ENCODE measurements at places on chromosomes 2 and 18. TPM values are rescaled to one million over a fixed set of nuclear protein-coding genes. Genes with fewer than 3 reads are reported as not detected.

- no peak for DNase-seq
Measured at GRCh38 chr2:12514168-12514567, 202.6 kb upstream of the TRIB2 start.

SPATA3 gene
- total RNA-seq: not detected

- peak; percentile 64 for DNase-seq
Measured at GRCh38 chr2:105278654-105279053, 37.1 kb downstream of the GPR45 start.

MC2R gene
- total RNA-seq: not detected

DNA sequence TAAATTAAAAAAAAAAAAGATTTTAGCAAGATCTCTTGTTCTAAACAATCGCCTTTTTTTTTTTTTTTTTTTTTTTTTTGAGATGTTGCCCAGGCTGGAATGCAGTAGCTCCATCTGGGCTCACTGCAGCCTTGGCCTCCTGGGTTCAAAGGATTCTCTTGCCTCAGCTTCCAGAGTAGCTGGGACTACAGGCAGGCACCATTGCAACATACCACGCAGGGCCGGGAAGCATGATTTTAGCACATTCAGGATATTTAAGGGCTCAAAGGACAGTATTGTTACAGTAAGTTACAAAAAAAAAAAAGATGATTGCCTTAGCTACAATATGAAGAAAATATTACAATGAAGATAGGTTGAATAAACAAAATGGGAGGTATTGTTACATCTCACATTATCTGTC is 29.5 kb upstream of the SAP130 start:
- DNase-seq: no peak

DNA sequence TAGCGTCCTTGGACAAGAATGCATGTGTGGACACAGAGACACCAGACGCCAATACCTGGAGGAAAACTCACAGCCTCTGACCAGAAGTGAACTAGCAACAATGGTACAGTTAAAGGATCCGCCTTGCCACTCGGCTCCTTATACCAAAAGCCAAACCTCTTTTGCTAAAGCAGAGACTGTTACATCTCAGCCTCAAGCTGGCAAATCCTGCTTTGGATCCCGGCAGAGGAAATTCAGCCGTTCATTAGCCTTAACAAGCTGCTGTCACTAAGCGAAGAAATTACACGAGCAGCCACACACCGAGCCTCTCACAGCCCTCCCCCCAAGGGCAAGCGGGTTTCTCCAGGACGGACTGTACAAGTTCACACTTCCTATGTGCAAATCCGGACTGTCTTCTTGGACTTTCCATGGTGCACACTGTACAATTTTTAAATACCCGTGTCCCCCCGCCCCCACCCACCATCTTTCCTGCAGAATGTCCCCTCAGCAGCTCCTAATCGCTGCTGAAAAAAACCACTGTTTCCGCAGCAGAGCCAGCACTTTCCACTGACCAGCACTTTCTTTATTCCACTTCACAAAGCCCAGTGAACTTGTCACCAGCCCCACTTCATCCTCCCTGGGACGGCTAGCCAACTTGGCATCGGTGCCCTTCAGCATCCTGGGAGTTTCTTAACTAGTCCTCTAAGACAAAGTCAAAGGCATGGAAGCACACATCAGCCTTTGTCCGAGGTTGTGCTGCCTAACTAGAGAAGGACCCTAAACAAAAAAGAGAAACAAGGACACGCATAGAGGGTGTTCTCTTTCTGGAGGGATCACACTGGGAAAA is 1.5 kb downstream of the KLF7 start:
- no peak for DNase-seq

DNA sequence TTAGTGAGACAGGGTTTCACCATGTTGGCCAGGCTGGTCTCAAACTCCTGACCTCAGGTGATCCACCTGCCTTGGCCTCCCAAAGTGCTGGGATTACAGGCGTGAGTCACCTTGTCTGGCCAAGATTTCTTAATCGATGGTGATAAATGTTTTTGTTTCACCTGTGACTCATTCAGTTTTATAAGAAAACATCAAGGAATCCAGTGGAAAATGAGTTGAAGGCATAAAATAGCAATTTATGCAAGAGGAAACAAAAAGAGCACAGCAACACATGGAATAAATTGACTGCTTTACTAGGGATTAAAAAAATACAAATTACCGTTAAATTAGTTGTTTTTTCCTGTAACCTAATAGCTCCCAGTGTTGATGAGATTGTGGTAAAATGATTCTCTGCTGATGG is 80.2 kb downstream of the CDK15 start:
- DNase-seq: peak; percentile 33

DNA sequence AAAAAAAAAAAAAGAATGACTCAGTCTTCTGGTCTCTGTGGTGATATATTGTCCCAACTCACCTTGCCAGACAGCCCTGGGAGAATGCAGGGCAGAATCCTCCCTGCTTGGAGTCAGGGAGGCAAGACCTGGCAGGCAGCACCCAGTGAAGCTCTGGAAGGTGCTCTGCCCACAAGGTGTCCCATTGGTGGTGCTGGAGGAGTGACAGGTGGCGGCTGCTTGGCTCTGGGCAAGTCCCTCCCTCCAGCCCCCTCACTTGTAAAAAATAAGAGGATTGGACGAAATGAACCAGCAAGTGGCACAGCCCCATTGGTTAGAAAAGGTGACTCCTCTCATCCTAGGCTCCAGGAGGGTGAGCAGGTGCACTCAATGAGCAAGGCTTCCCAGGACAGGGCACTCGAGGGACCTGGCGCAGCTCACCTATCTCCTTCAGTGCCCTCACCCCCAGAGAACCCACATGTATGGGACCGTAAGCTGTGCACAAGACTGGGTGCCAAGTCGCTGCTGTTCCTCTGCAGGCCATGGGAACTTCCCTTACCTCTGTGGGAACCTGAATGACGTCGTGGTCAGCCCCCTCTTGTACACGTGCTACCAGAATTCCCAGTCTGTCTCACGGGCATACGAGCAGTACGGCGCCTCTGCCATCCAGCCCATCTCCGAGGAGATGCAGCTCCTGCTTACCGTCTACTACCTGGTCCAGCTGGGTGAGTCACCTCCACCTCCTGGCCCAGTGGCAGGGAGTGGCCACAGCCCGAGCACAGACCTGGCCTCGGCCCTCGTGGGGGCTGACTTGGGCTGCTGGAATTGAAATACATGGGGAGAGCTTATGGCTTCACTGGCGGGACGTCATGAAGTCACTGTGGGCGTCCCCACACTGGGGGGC is 54.6 kb downstream of the GREB1 start:
- DNase-seq: no peak

DNA sequence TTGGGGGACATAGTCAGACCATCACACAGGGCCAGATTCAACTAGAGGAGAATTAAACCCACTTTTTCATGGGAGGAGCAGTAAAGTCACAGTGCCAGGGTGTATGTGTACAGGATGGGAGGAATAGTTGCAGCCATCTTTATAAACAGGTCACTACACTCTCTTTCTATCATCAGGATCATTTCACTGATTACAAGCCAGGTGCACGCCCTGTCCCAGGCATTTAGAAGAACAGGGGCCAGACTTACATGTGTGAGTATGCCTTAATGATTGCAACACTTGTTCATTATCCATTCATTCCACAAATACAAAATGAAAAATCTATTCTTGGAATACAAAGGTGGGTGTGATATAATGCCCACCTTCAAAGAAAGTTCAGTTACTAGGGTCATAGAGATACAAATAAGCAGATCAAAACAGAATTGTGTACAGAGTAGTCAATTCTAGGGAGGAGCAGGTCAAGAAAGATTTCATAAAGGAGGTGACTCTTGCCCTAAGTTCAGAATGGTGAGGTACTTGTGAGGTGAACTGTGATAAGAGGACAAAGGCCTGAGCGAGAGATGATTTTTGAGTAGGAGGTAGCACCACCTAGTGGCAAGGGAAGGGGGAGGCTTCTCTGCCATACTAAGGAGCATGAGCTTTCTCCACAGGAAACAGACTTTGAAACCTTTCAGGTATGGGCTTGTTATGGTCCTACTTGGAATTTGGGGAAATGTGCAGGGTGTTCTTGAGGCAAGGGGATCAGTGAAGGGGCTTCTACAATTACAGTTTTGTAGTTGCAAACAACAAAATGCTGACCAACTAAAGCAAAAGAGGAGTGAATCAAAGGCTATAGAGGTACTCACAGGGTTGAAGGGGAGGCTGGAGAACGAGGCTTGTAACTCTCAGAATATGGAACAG is 156.3 kb downstream of the SUCLG1 start:
- peak; percentile 51 for DNase-seq

- DNase-seq: no peak
Measured at GRCh38 chr2:99425022-99425421, 64.8 kb downstream of the REV1 start.

DNA sequence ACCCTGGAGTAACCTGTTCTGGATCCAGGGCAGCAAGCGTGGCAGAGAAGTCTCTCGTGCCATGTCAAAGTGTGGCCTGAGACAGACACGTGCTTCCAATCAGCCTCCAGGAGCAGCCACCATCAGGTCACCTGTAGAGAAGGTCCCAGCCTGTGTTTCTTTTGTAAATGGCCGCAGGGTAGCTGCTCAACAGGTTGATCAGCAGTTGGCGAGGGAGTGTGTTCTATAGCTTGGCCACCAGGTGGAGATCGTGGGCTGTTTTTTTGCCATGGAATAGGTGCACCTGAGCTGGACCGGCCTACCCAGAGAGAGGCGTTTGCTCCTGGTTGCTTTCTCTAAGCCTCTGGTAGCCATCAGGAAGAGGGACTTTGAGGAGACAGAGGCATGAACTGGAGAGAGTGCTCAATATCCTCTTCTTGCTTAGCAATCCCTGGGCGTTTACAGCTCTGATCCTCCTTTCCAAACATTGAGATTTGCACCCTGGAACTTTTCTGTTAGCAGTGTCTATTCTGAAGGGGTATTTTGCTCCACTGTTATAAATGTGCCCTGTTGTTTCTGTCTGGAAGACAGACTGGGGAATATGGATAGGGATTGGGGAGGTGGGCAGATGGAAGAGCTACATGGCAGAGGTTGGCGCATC is 34.2 kb upstream of the EN1 start:
- DNase-seq: peak; percentile 50

GRCh38 chr2:124804014-124804940 is 779.2 kb downstream of the CNTNAP5 start:
- DNase-seq: peak; percentile 47

DNA sequence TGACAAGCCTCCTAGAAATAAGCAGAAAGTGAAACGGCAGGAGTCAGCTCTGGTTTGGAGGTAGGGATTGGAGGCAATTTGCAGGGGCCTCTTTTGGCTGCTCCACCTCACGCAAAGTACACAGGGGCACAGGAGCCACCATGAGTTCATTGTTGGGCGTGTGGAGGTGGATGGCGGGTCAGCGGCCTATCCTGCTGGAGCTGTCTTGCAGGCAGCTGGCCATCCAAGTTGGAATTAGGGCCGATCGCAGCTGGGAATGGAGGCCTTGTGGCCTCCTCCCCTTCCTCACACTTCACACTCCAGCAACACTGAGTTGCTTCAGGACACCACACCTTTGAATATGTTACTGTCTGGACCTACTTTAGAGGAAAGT is 171.5 kb downstream of the MYCN start:
- no peak for DNase-seq

FEV gene
- not detected for total RNA-seq

GRCh38 chr2:133654949-133655348 is 86.7 kb upstream of the NCKAP5 start:
- DNase-seq: no peak

DNA sequence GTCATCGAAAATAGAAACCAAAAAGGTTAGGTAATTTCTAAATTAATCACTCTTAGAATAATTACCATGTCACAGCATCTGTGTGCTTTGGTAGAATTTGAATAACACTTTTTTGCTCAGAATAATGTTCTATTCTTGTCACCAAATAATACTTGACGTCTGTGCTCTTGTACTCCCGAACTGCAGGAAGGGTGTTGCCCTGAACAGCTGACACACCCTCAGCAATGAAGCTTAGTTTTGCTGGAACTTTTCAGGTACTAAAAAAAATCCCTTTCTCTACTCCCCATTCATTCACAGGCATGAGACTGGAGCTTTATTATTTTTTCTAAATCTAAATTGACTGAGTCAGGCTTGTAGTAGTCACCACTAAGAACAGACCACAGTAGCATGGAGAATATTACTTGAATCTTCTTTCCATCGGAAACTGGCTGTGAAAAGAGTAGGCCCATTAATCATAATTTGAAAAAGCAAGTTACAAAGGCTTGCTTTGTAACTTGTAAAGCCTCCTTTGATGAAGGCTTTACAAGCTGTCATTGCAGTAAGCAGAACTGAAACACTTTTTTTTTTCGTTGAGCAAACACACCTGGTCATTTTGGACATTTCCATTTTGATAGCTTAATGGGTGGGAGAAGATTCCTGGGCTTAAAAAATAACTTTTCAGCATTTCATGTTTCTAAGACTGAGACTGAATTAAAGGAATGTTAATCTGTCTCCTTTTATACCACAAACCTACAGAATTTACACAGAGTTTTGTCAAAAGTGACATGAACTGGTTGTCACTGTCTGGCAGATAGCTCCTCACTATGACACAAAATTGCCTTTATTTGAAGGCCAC is 70.3 kb upstream of the PELI1 start:
- no peak for DNase-seq

DTNA gene
- total RNA-seq: 0.34 TPM

GRCh38 chr2:55003706-55004639 is 46.3 kb downstream of the RTN4 start:
- no peak for DNase-seq

DNA sequence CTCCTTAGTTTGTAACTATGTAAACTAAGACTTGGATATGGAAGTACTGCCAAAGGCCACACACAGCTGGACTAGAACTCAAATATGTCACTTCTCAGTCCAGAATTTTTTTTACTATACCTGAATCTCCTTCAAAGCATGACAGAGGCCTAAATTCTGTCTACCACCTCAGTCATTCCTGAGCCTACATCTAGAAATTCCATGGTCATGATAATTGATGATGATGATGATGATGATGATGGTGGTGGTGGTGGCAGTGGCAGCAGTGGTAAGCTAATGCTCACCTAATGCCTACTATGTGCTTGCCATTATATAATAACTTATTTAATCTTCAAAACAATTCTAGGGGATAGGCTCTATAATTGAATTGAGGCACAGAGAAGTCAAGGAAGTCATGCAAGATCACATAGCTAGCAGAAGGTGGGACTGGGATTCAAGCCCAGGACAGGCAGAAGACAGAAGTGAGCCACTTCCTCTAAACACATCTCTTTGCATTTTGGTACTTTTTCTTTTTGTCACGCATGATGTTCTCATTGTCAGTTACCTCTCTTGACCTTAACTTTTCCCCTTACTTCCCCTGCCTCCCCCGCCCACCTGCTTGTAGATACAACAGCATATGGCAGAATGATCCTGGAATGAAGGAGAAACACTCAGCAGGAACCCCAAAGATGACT is 539.3 kb downstream of the TNS1 start:
- no peak for DNase-seq

ZBTB14 gene
- 29.3 TPM for total RNA-seq

- no peak for DNase-seq
Measured at GRCh38 chr2:230927711-230928341, 2.8 kb upstream of the GPR55 start.

DNA sequence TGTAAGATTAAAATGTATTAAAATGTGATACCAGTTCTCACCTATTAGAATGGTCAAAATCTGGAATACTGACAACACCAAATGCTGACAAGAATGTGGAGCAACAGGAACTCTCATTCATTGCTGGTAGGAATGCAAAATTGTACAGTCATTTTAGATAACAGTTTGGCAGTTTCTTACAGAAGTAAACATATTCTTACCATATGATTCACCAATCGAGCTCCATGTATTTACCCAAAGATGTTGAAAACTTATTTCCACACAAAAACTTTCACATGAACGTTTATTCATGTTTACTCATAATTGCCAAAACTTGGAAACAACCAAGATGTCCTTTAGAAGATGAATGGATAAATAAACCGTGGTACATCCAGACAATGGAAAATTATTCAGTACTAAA is 1193.5 kb upstream of the ACVR2A start:
- no peak for DNase-seq
